A673 (cell line): ENCODE measurements at places on chromosomes 2 and 18. TPM values are rescaled to one million over a fixed set of nuclear protein-coding genes. Genes with fewer than 3 reads are reported as not detected.

- no peak for DNase-seq
These were observed 15.9 kb downstream of the SERPINE2 start for GRCh38 chr2:224023188-224023587.

GRCh38 chr18:63152791-63153190 is 166.8 kb downstream of the BCL2 start:
- no peak for DNase-seq

DNA sequence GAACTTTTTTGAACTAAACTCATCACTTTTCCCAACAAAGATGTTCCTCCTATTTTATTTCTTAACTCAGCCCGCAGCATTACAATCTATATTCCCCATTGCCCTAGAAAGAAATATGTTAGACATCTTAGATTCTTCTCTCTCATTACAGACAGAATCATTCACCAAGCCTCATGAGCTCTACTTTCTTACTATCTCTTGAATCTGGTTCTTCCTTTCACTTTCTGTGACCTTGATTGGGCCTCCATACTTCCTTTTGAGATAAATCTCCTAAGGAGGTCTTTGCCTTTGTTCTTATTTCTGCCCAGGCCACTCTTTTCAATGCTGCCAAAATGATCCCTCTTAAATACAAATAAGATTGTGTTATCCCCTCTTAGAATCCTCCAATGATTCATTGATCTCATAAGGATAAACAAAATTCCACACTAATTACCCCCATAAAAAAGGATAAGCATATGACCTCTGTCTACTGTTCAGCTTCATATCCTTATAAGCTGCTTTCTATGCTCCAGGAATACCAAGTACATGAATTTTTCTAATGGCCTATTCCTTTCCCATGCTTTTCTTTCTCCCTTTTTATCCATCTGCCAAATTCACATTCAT is 400.0 kb downstream of the ARHGAP15 start:
- DNase-seq: no peak

DNA sequence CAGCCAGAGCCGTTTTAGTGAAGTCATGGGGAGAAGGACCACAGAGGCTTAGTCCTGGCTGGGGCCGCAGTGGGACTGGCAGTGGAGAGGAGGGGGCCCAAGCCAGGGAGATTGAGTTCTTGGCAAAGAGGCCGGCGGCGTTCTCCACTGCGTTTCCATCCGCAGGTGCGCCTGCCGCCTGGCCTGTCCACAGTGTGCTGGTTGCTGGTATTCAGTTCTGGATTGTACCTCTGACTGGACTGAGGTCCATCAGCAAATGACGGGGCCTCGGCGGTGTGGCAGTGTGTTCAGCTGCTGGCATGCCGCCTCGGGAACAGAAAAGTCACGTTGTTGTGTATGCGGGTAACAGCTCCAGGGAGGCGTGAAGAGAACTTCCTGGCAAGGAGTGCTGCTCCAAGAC is 36.8 kb downstream of the LRRFIP1 start:
- DNase-seq: no peak

- no peak for DNase-seq
These were observed 5.4 kb upstream of the POLI start for GRCh38 chr18:54263904-54264336.

DNA sequence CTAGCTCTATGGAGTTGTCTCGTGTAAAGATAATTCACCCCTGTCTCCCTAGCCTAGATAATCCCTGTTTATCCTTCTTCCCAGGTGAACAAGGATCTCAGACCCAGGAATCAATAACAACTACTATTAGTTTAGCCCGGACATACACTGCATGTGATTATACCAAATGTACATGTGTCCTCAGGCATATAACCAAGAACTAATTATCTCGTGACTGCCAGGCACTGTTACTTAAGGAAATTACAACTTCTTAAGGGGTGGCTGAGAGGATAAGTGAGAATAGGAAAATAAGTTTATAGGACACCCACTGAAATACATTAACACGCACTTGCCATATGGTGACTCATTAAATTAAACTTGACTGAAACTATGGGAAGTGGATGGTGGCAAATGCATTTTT is 126.6 kb downstream of the CNTNAP5 start:
- no peak for DNase-seq

DNA sequence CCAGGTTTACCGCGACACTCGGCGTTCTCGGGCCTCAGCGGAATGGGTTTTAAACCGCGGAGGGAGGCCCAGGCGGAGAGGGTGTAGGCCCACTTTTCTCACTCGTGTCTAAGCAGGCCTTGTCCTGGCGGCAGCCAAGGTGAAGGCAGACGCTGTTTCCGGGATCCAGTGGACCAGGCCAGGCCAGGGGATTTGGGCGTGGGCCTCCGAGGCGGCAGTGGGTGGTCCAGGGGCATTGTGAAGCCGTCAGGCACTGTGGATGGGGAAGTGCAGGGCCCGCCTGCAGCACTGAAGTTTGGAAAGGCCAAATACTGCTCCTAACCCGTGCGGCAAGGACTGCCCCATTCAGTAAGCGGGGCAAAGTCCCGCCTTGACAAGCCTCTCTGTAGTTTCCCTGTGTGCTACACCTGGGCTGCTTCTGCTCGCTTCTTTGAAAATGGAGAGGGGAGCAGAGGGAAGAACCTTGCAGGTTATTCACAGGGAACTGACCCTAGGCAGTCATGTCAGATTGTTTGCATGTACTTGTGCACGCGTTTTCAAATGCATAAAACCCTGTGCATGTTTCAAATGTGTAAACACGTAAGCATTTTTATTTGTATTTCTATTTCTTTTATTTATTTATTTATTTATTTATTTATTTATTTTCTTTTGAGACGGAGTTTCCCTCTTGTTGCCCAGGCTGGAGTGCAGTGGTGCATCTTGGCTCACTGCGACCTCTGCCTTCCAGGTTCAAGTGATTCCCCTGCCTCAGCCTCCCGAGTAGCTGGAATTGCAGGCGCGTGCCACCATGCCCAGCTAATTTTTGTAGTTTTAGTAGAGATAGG is 7.5 kb upstream of the DLX2 start:
- no peak for DNase-seq

- no peak for DNase-seq
These were observed 15.7 kb upstream of the C2orf69 start for GRCh38 chr2:199895406-199895805.

DNA sequence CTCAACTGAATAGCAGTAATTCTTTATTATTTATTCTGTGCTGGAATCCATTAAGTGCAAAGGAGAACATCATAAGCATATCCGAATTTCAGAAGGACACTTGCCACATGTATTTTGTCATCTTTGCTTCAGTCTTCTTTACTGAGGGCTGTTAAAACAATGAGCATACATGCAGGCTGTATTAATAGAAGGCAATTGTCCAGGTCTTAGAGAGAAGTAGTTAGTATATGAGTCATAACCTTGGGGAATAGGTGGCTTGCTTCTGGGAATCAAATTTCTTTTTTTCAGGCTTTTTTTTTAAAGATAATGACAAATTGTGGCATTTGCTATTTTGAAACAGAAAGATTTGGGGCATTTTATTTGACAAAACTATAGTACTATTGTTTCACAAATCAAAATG is 773.5 kb downstream of the CNTNAP5 start:
- no peak for DNase-seq

GRCh38 chr2:85248773-85249509 is 78.8 kb downstream of the TGOLN2 start:
- peak; percentile 51 for DNase-seq

DNA sequence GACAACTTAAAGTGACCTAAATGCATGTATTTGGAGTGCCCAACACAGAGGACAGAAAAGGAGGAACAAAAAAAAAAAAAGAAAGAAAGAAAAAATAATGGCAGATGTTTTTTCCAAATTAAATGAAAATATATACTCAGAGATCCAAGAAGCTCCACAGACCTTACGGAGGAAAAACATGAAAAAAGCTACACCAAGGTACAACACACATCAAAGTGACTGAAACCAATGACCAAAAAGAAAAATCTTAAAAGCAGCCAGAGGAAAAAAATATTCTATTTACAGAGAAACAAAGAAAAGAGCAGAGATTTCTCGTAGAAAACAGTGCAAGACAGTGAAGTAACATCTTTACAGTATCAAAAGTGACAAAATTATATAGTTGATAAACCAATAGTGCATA is 5.1 kb downstream of the FANCL start:
- DNase-seq: no peak

GRCh38 chr2:44211183-44211582 is 42.5 kb downstream of the PPM1B start:
- DNase-seq: no peak

The DSC1 gene
- not detected in 2 replicates for total RNA-seq

The ADAM23 gene
- total RNA-seq: 0.21 and 0.44 TPM in 2 replicates

The TUBA4A gene
- 62.9 and 68.0 TPM in 2 replicates for total RNA-seq

The PLA2R1 gene
- total RNA-seq: not detected in 2 replicates

The DSC3 gene
- total RNA-seq: not detected in 2 replicates
